Hematopoietic multipotent progenitor cell treated with erythropoietin and hydrocortisone succinate and interleukin-3 and kit ligand, for 8 days (in vitro differentiated cells): ENCODE measurements at places on chromosomes 2 and 18.

DNA sequence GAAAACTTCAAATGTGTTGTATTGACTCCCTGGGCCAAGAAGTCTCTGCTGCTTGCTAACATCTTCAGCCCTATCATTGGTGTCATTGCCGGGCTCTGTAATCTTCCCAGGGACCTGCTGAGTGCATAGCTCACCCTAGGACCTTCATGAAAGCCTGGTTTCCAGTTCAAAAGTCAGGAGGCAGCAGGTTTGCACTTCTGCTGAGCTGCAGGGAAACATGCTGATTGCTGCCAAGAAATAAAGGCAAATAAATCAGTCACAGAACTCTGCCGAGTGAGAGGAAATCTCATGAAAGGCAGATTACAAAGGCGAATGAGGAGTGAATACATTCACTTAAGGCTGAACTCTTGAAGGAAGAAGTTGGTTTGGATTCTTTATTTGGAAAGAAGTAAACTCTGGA, 1947.6 kb upstream of the CELF4 start:
- DNase-seq = no peak

- peak; percentile 41 for DNase-seq
Observed at GRCh38 chr18:12246849-12247808, 7.0 kb upstream of the CIDEA start.

- DNase-seq = no peak
Observed at GRCh38 chr2:150355440-150355839, 132.0 kb downstream of the RND3 start.

- no peak for DNase-seq
Observed at GRCh38 chr2:25377822-25378421, 36.2 kb upstream of the DNMT3A start.

- no peak for DNase-seq
Observed at GRCh38 chr2:190678444-190679162, 29.7 kb downstream of the NAB1 start.

GRCh38 chr2:98460573-98461497, 16.2 kb downstream of the INPP4A start:
- peak; percentile 78 for DNase-seq

GRCh38 chr2:133790711-133791110, 222.4 kb upstream of the NCKAP5 start:
- no peak for DNase-seq
